ENCODE measurements at places on chromosomes 7 and 10. TPM values are rescaled to one million over a fixed set of nuclear protein-coding genes. Genes with fewer than 3 reads are reported as not detected.

- DNase-seq, result no peak
Measured at GRCh38 chr10:115049960-115050359, 43.2 kb upstream of the ATRNL1 start.

DNA sequence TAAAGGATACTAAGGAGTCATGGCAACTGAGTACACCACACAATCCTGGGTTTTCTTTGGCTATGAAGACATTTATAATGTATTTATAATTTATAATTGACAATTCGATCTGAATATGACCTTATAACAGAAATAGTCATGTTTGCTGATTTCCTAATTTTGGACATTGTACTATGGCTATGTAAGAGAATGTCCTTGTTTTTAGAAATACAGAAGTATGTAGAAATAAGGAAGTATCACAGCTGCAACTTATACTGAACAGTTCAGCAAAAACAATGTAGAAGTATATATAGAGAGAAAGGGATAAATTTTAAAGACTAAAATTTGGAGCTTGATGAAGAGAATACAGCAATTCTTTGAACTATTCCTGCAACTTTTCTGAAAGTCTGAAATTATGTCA is 32.6 kb downstream of the PRLHR start:
- peak; percentile 25 for DNase-seq

DNA sequence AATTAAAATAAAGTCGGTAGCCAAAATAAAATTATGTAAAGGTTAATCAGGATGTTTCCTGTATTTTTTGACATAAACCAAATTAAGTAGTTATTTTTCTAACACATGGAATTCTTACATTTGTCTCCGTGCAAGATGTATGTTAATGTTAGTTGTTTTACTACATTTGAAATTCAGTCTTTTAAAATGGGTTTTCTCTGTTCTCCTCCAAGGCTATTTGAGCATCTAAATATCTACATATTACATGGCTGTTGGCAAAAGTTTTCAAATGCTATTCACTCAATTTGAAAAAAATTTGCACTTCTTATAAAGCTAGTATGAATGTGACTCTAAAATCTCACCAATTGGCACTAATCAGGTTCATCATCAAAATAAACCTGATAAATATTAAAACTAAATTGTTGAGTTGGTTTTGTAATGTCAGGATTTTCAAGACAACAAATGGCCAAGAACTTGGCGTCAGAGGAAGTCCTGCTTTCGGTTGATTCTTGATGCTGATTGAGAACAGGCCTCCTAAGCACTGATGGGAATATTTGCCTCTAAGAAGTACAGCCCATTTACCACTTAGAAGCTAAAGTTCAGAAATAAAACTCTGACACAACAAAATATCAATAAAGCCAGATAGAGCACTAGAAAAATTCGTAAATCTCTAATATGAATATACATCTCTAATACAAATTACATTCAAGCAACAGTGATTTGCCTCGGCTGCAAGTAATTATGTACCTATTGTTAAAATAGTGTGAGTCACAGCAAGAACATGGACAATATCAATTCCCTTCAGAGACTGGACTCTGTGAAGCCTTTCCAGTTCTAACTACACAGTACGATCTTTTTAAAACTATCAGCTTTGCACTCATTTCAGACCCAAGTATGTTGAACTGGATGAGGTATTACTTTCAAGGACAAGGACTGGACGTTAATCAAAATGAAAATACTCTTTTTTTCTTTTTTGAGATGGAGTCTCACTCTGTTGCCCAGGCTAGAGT is 733.1 kb upstream of the C7orf33 start:
- DNase-seq, result peak; percentile 71

GRCh38 chr10:3233486-3233990 is 61.0 kb upstream of the PITRM1 start:
- no peak for DNase-seq

- peak; percentile 94 for DNase-seq
Measured at GRCh38 chr10:89283936-89284475, 17.8 kb upstream of the IFIT2 start.

DNA sequence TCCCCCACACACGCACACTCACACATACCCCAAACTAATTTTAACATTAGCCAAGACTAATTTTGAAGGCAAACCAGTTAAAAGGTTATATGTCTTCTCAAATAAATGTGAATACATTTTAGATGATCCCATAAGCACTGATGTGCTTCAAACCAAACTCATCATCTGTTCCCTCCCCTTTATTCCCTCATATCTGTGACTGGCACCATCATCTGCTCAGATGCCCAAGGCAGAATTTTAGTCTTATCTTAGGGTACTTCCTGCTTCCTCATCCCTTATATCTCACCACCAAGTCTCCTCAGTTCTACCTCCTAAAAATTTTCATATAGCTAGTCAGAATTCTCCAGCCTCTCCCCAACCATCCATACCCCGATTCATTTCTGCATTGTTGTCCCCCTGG is 80.4 kb downstream of the UPF2 start:
- no peak for DNase-seq

GRCh38 chr10:17544465-17544864 is 72.7 kb downstream of the HACD1 start:
- no peak for DNase-seq

DNA sequence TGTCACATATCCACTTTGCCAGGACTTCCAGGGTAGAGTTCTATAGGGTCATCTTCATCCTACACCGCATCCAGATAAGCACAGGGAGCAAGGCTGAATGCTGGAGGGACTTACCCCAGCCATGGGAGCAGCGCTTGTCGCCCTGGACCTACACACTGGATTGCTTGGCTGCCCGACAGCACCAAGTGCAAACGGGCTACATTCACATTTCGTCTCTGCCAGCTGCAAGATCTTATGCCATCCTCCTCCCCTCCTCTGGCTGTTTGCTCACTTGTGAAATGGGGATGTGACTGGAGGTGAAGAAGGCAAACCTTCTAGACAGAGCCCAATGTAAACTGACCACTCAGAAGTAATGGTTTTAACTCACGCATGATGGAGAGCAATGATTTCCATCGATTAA is 1.0 kb downstream of the DDC start:
- DNase-seq, result no peak

The SPDYE2B gene
- not detected for total RNA-seq

The GIMAP8 gene
- total RNA-seq, result 4.9 TPM

The OGDHL gene
- 0.31 TPM for total RNA-seq

The ELMO1 gene
- 23.8 TPM for total RNA-seq

The AKR1C1 gene
- 6.5 TPM for total RNA-seq

The PTPRN2 gene
- total RNA-seq, result 1.4 TPM

The ITGA8 gene
- total RNA-seq, result 8.4 TPM
